ENCODE measurements at places on chromosomes 12 and 14.

- no peak for DNase-seq
Observed at GRCh38 chr12:34303091-34303870, 281.0 kb downstream of the ALG10 start.

DNA sequence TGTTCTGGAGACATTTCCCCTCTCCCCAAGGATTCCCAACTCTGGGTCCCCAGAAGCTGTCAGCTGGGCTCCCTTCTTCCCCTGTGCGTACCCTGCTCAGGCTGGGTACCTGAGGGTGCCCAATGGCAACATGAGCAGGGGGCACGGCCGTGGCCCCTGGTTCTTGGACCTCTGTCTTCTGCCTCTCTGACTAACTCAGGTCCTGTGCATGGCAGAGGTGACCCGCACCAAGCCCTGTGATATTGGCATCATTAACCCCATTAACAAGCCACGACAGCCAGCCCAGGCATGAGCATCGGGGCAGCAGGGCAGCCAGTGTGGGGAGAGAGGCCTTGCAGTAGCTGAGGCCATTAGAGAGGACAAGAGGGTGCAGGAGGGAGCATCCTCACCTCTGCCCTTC is 28.4 kb downstream of the RTL1 start:
- DNase-seq: no peak

DNA sequence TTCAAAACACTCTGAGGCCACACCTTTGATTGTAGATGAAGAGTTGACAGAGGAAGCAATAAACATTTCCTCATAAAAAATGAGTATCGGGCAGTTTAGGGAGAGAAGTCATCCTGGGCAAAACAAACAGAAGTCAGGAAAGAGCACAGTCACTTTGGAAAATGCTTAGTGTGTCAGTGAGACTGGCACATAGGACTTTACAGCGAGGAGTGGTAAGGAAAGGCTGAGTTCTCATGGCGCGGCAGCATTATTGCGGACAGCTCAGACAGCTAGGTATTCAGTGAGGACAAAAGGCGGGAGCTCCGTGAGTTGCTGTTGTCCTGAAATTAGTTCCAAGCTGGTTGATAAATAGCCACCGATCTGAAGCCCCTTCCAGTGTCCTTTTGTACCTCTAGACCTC is 229.9 kb downstream of the SNAPC1 start:
- no peak for DNase-seq

DNA sequence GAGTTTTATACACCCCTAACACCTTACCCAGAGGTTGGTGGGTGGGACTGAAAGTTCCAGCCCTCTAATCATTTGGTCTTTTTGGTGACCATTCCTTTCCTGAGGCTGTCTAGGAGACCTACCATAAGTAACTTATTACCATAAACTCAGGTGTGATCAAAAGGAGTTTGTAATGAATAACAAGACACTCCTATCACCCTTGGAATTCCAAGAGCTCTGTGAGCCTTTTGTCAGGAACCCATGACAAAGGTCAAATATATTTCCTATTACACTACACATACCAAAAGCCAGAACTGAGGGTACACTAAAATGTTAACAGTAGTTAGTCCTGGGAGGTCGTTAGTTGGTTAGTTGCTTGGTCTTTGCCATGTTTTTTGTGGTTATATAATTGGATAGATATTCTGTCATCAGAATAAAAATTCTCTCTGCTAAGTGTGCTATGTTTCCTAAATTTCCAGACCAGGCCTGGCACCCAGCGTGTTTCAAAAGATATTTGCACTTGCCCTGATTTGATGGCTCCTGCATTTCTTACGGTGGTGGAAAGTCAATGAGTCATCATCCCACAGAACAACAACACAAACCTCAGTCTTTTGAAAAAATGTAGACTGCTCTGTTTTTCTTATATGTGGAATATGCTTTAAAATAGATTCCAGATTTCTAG is 27.0 kb upstream of the AKAP5 start:
- no peak for DNase-seq

- no peak for DNase-seq
Observed at GRCh38 chr12:54304187-54304810, 3.5 kb upstream of the NFE2 start.

DNA sequence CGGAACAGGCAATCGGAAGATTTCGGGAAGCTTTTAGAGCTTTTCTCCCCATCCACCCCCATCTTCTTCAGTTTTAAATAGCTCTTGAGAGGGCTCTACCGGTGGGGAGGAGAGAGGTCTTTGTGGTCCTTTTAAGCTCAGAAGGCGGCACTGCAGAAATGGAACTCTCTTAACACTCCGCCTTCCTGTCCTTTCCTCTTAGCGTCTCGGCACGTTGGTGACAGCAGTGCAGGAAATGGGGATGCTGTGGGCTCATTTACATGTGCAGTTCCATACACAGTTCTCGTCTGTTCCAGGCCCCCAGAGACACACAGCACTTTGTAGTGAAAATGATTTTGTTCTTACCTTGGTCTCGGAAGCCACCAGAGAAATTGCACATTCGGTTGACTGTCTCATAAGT is 50.4 kb upstream of the RIN3 start:
- DNase-seq: no peak

GRCh38 chr12:30622509-30622908 is 73.2 kb downstream of the IPO8 start:
- no peak for DNase-seq

- DNase-seq: no peak
Observed at GRCh38 chr12:94760786-94761185, 110.4 kb upstream of the TMCC3 start.

- no peak for DNase-seq
Observed at GRCh38 chr14:95424529-95424928, 91.9 kb downstream of the SYNE3 start.

DNA sequence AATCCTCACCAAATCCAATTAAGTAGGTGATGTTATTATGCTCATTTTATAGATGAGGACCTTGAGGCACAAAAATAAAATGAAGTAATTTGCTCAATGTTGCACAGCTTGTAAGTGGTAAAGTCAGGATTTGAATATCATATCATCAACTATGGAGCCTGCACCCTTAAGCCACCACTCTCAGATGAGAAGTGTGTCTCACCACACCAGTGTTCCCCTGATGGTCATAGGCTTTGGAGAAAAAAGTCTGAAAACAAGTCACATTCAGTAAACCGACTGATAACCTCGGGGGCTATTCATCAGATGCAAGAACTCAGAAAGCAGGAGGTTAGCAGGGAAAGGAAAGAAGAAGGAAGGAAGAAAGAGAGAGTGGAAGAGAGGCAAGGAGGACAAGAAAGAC is 2.8 kb downstream of the TSHR start:
- DNase-seq: no peak

GRCh38 chr12:75982979-75983660 is 48.5 kb downstream of the PHLDA1 start:
- no peak for DNase-seq

DNA sequence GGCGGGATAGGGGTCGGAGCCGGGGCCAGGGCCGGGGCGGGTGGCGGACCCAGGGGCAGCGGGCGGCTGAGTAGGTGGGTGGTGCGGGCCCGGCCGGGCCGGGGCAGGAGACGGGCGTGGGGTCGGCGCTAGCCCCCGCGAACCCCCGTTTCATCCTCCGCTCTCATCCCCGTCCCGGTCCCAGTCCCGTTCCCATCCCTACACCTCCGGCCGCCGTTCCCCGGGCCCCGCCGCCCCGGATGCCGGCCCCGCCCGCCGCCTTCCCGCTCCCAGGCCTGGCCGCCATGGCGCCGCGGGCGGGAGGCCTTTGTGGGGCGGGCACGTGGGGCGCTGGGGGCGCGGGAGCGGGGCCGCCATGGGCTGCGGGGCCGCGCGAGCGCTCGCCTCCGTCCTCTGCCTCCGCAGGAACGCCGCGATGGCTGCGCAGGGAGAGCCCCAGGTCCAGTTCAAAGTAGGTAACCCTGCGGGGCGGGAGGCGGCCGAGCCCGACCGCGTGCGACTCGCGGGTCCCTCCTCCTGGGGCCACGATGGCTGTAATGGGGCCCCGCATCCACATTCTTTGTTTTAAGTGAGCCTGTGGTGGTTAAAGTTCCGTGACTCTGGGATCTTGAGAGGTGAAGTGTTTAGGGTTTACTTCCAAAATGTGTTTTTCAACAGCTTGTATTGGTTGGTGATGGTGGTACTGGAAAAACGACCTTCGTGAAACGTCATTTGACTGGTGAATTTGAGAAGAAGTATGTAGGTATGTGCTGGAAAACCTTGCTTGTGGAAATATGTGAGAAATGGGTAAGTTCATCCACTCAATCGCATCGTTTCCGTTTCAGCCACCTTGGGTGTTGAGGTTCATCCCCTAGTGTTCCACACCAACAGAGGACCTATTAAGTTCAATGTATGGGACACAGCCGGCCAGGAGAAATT is 572 bp downstream of the RAN start:
- DNase-seq: peak; percentile 55

- DNase-seq: no peak
Observed at GRCh38 chr14:92590176-92590575, 76.6 kb downstream of the RIN3 start.

DNA sequence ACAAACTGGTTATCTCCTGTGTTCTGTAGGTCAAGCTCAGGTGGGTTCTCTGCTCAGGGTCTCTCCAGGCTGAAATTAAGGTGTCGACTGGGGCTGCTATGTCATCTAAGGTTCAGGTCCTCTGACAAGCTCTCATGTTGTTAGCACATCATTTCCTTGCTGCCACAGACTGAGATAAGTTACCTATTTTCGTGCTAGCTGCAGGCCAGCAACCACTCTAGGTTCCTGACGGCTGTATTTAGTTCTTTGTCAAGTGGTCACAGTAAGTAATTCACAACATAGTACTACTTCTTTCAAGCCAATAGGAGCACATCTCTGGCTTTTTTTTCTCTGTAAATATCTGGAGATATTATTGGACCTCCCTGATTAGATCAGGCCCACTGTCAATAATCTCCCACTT is 169.3 kb upstream of the CAND1 start:
- DNase-seq: no peak

DNA sequence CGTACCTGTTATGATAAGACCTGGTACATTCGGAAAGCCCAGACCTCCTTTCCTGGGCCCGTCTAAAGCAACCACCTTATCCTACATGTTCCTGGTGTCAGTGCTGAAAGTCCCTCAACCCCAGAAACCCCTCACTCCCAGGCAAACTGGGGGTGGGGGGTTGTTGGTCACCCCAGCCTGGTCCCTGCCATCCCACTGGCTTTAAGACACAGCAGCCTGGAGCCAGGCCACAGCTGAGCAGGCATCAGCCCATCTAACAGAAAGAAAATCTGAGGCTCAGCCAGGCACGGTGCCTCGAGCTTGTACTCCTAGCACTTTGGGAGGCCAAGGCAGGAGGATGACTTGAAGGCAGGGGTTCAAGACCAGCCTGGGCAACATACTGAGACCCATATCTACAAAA is 4.5 kb downstream of the SELPLG start:
- no peak for DNase-seq

DNA sequence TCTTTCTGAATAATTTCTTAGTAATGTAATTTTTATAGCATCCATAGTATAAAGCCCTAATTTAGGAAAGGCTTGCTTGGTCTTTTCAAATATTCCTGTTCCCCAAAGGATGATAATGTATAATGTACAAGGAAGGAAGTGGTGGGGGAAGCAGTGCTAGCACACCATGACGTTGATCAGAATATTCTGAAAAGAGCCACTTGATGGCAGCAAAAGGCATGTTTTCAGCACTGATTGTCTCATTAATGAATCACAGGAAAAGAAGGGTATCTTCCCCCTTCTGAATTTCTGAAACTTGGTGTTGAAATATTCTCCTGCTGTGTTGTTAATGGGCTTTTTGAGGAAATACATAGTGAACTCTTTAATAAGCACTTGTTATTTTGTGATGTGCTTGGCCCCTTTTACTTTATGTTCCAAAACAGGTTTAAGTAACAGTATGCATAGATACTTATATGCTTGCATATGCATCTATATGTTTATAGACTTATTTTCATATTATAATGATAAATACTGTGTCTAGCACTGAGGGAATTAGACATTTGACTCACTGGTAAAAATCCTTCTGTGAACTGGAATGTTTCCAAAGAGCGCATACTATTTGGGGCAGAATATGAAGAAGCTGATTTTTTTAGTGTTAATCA is 122.0 kb downstream of the TMEM117 start:
- no peak for DNase-seq

- DNase-seq: no peak
Observed at GRCh38 chr14:56170028-56170427, 51.8 kb downstream of the PELI2 start.

DNA sequence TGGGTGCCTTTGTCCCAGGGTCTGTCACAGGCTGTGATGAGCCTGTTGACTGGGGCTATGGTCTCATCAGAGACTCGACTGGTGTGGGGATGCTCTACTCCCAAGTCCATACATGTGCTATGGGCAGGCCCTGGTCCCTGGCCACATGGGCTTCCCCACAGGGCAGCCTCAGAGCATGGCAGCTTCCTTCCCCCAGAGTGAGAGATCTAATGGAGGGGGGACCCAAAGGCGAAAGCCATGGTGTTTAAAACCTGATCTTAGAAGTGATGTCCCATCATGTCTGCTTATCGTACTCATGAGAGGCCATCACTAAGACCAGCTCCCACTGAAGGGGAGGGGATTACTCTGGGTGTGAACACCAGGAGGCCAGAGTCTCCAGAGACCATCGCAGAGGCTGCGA is 279.0 kb upstream of the RTL1 start:
- no peak for DNase-seq

- DNase-seq: peak; percentile 51
Observed at GRCh38 chr12:8698132-8698851, 501 bp downstream of the RIMKLB start.

DNA sequence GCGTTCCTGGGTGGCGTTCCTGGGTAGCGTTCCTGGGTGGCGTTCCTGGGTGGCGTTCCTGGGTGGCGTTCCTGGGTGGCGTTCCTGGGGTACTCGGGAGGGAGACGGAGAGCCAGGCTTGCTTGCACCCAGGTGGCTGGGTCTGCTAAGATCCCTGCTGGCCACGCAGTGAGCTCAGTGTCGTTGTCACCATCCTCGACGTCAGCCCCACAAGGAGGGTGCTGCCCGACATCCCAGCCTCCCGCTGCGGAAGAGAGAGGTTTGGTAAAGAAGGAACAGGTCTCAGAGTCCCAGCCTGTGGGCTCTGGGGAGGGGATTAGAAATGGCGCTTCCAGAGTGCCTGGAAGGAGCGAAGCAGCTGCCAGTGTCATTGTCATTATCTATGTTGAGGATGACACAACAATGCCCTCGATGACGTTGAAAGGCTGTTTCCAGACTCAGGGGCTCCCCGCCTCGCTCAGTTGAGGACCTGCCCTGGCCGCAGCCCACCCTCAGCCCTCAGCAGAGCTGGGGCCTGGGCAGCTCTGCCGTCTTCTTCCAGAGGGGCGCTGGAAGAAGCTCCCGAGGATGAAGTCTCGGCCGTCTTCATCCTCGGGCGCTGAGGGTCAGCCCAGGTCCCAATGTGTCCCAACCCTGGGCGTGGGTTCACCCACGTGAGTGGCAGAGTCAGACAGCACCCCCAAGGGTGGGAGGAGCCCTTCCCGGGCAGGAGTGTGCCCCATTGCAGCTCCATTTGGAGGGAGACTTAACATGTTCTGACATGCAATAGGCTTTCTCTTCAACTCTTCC is 328.8 kb downstream of the ADGRD1 start:
- no peak for DNase-seq

- no peak for DNase-seq
Observed at GRCh38 chr12:132710043-132710404, 618 bp upstream of the PGAM5 start.

DNA sequence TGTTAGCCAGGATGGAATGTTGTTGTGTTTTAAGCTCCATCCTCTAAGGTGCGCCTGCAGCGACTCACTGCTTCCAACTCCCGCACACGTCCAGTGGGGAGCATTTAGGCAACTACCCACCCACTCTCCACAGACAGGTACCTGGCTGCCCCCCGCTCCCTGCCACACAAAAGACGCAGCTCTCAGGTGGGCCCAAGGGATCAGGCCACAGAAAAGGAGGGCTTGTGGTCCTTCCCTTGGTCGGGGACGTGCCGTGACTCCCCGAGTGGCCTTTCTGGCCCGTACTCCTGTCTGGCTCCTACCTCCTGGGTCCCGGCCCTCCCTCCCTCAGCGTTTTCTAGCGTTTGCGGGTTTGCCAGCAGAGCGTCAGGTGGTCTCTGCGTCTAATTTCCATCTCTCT is 16.2 kb downstream of the TEDC1 start:
- no peak for DNase-seq

All from CD4-positive, alpha-beta memory T cell (primary cell).